Cortex of kidney (tissue), 1 donor: ENCODE measurements at places on chromosomes 4 and X.

- DNase-seq = no peak
These were observed 5.0 kb upstream of the RPS6KA3 start for GRCh38 chrX:20271730-20272129.

GRCh38 chr4:140153718-140154571 is at the start of gene MAML3:
TSS of gene MAML3 (minus strand) at chr4:140154184. CDS start at chr4:140153327, 857 bp downstream.
- DNase-seq = peak; percentile 49

DNA sequence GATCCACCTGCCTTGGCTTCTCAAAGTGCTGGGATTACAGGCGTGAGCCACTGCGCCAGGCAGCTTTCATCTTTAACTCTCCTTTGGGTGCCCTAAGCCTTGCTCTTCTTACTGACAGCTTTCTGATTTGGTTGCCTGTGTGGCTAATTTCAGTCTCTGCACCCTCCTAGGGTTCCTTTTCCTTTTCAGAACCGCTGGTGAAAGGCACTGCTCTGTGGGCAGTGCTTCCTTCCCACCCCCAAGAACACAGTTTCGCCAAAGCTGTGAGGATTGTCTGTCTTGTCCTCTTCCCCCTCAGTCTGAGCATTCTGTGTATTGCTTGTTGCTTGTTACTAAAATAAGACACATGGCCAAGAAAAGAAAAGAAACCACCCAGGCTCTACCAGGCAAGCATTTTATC is 101.4 kb upstream of the FRMPD3 start:
- DNase-seq = no peak

DNA sequence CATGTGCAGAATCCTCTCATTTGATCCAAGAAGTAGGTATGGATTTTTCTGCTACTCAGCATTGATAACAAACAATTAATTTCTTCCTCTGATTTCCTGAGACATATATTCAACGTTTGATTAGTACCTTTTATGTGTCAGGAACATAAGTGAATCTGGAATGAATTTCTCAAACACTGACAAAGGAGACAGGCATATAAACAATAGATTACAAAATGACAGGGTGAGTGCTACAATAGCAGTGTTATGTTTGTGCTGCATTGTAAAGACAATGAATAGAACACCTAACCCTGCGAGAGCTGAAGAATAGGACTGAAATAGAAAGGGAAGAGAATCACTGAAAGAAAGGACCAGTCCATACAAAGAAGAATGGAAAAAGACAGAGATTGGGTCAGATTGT is 52.9 kb downstream of the ARHGAP24 start:
- DNase-seq = no peak

DNA sequence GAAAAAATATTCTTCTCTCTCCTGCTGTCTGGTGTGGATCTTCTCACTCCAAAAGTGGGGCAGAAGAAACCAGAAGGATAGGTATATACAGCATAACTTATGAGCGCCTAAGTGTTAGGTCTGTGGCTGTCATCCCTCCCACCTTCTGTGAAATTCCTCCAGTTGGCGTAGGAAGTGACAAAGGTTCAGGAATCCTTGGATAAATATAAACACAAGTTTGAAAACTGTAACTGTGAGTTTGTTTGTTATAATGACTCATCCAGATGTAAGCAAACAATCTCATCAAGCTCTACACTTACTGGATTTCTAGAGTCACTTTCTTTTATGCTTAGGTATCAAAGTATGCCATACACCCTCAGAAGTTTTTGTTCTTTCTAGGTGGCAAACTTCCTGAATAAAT is 405.2 kb downstream of the FAT4 start:
- DNase-seq = no peak

DNA sequence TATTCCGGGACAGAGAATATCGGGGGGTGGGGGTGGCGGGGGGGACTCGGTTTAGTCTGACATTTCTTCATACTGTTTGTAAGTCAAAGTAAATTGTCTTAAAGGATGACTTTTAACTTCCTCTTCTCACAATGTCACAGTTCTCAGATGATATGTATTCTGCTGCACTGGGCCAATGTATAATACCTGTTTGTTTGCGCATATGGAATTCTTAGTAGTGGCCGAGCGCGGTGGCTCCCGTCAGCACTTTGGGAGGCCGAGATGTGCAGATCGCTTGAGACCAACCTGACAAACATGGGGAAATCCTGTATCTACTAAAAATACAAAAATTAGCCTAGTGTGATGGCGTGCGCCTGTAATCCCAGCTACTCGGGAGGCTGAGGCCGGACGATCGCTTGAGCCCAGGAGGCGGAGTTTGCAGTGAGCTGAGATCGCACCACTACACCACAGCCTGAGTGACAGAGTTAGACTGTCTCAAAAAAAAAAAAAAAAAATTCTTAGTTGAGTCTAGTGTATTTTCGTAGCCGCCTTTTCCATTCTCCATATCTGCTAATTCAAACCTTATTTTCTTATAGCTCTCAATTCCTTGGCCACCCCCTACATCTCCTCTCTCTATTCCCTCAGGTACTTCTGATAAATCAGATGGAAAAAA is 851 bp downstream of the POLR2B start:
- DNase-seq = no peak

- no peak for DNase-seq
These were observed 2.8 kb downstream of the EREG start for GRCh38 chr4:74367656-74368290.

- no peak for DNase-seq
These were observed 92.1 kb upstream of the WDFY3 start for GRCh38 chr4:85058551-85058950.

DNA sequence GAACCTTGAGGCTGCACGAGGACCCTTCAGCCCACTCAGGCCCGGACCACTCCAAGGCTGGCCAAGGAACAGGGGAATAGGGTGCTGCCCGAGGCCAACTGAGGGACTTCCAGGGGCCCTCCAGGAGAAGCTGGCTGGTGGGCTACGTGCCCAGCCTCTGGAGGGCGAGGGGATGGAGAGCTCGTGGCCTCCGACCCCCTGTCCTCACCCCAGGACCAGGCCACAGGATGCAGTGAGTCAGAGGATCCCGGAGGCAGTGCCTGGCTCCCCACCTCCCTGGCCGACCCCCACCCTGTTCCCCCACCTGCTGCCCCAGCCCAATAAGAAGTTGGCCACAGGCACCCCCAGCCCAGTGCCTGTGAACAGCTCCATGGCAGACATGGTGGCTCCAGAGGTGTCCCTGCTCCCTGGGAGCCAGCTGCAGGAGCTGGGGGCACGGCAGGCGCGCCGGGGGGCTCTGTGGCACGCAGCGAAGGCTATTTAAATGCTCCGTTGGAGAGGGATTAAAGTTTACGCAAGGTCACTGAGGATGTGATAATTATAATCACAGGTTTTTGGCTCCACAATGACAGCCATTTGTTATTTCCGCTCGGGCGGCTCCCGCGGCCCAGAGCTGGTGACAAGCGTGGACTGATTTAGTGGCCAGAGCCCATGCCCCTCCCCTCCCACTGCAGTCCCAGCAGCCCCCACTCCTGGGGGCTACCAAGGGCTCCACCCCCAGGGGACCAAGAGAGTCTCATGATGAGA is 95.7 kb upstream of the NKX1-1 start:
- DNase-seq = no peak

DNA sequence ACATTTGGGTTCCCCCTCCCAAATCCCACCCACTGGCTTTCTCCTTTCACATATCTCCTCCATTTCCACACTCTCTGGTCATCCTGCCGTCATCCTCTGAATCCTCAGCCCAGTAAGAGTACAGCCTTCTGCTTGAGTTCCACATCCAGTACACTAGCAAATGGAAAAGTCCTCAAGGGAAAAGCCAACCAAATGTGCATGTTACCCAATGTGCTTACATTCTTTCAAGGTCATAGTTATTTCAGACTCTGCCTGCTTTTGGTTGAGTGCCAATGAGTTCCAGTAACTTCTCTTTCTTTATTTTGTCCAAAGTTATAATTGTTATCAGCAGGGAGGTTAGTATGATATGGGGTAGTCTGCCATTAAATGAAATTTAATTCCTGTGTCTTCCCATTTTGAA is 78.1 kb downstream of the SRPX start:
- no peak for DNase-seq
